Stimulated activated CD4-positive, alpha-beta T cell treated with anti-CD3 and anti-CD28 coated beads, TNF-alpha, amount 100 ng/mL, for 24 hours (primary cell): ENCODE measurements at places on chromosomes 1 and 21.
A peak's percentile ranks its signal among the peaks of the same experiment; 100 is the strongest.

GRCh38 chr1:225449774-225450173 is 21.9 kb upstream of the LBR start:
- no peak for DNase-seq

GRCh38 chr1:8870103-8870502 is 8.4 kb downstream of the ENO1 start:
- DNase-seq, result no peak

- DNase-seq, result peak; percentile 18
Measured at GRCh38 chr1:39539252-39539790, 37.3 kb downstream of the PABPC4 start.

GRCh38 chr1:179706339-179706941 is 36.7 kb upstream of the FAM163A start:
- peak; percentile 24 for DNase-seq

DNA sequence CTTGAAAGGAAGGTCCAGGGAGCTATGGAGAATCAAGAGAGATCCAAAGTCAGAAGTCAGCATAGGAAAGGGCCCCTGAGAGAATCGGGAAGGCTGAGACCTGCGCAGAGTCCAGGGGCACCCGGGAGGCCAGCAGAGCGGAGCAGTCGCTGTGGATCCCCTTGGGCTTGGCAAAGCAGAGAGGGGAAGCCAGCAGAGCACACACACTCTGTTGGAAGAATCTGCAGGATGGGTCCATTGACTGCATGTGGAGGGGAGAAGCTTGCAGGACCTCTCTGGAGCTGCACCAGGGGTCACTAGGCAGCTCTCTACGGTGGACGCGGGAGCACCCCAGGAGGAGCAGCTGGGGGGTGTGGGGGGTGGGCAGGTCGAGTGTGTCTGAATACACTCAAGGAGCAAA is 6.4 kb downstream of the RIPK4 start:
- no peak for DNase-seq
